T-helper 9 cell (primary cell): ENCODE measurements at places on chromosomes 3 and 15.

DNA sequence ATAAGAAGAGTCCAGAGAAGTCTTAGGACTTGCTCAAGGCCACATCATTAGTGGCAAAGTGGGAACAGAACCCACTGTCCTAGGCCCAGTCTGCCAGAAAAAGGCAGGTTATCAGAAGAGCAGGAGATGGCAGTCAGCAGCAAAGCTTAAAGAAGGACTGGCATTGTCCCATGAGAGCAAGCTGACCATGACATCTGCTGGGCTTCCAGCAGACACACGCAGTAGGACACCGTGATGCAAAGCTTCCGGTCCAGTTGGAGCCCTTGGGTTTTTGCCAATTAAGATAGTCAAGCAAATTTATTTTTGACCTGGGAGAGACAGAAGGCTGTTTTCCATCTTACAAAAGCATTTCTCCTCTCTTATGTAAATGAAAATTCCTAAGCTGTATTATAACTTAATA is 42.1 kb downstream of the ZBTB38 start:
- DNase-seq: no peak

DNA sequence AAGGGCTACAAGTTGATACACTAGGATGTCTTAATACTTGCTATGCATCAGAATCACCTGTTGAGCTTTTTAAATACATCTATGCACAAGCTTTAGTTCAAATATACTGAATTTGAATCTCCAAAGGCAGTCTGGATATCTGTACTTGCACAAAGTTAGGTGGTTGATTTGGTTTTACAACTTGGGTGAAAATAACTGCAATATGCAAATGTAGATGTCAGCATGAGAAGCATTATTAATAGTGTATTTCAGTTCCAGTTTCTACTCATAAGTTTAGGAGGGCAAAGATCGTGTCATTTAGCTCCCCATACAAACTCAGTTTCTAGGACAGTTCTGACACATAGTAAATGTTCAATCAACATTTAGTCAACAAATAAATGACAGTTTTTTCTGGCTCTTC is 25.6 kb downstream of the IQCB1 start:
- no peak for DNase-seq

DNA sequence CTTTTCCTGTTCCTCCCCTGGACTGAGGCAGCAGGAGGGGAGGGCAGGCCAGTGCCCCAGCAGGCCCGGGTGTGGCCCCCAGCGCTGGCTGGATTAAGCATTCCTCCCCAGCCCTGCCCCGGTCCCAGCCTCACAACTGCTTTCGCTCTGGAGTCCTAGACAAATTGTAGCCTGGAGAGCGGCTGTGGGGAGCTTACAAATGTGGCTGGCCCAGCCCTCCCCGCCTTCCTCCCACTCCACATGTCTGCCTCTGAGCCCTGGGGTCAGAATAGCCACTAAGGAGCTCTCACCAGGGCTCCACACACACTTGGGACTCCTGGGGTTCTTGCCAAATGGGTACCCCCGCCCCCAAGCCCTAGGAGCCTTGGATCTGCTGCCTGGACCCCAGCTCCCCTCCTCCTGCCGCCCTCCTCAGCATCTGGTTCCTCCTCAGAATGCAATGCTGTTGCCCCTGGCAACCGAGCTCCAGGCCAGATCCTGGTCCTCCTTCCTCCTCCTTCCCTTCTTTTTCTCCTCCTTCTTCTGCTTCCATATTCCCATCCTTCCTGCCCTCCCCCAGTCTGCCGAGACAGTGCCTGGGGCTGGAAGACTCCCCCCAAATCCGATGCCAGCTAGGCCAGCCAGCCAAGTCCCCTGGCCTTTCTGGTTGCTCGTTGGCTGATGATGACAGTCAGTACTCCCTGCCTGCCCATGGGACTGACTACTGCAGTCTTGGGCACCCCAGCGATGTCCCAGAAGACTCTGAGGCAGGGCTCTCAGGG is 91.1 kb downstream of the LINGO1 start:
- DNase-seq: no peak

DNA sequence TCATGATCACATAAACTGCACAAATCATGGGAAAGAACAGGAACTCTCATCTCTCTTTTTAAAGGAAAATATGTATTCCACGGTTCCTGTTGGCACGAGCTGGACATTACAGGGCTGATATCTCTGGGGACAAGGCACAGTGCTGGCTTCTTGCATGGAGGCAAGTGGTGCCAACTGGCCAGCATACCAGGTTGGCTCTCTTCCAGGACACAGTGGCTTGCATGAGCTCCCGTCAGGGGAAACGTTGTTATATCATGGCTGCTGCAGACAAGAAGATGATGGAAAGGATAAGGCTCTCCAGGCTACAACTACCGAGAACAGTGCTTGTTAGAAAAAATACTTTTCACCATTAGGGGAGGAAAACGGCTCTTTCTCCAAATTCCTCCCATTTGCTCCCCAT is 283.9 kb downstream of the RORA start:
- no peak for DNase-seq

DNA sequence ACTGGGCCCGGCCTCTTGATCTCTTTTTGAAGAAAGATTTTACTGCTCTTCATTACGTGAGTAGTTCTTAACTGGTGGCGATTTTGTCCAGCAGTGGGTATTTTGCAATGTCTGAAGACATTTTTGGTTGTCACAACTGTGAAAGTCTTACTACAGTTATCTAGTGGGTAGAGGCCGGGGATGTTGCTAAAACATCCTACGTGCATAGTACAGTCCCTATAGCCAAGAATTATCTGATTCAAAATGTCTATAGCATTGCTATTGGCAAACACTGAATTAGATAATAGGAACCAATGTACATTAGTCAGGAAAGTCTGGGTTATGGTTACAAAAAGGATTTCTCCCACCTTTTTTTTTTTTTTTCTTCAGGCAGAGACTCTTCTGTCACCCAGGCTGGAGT is 38.1 kb downstream of the FOXL2 start:
- no peak for DNase-seq

- DNase-seq: peak; percentile 65
These were observed 2.1 kb downstream of the ALCAM start for GRCh38 chr3:105368566-105369499.

DNA sequence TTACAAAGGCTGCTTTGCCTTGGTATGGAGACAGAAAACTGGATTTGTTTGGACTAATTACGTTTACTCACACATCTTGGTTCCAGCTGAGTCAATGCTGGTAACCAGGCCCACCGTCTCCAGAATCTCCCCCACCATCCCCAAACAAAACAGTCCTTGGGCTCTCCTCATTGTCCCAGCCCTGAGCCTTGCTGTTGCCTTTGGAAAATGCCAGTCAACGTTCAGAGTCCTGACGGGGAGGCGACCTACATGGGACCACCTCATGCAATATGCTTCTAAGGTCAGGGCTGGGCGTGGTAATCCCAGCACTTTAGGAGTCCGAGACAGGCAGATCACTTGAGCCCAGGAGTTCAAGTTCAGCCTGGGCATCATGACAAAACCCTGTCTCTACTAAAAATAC is 85.2 kb upstream of the IQSEC1 start:
- DNase-seq: no peak

- DNase-seq: no peak
These were observed 1041.4 kb downstream of the NTRK3 start for GRCh38 chr15:87215100-87215499.

DNA sequence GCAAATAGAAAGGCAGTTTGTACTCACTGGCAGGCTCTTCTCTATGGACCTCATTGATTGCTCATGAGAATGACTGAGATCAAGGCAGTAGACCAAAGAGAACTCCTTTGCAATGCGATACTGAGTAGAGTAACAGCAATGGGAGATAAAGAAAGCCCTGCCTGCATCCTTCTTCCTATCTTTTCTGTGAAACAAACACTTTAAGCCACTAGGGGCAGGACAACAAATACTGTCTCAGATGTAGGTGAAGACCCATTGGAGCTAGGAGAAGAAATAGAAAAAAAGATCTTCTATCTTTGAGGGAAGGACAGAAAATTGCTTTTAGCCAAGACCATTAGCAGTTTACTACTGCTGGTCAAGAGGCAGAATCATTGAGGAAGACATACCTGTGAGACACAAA is 117.6 kb upstream of the IGSF10 start:
- DNase-seq: no peak

- DNase-seq: no peak
These were observed 16.6 kb downstream of the TICRR start for GRCh38 chr15:89591834-89592233.

- DNase-seq: no peak
These were observed 5.8 kb downstream of the IGDCC4 start for GRCh38 chr15:65416845-65417416.

DNA sequence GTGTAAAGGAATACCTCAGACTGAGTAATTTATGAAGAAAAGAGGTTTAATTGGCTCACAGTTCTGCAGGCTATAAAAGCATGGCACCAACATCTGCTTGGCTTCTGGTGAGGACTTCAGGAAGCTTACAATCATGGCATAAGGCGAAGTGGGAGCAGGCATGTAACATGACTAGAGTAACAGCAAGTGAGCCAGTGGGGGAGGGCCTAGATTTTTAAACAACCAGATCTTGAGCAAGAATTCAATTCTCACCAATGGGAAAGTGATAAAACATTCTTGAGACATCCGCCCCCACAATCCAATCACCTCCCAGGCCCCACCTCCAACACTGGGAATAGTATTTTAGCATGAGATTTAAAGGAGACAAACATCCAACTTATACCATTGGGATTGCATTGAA is 44.2 kb upstream of the BCL2A1 start:
- DNase-seq: no peak

- DNase-seq: no peak
These were observed 217.8 kb downstream of the SHQ1 start for GRCh38 chr3:72630327-72630968.

DNA sequence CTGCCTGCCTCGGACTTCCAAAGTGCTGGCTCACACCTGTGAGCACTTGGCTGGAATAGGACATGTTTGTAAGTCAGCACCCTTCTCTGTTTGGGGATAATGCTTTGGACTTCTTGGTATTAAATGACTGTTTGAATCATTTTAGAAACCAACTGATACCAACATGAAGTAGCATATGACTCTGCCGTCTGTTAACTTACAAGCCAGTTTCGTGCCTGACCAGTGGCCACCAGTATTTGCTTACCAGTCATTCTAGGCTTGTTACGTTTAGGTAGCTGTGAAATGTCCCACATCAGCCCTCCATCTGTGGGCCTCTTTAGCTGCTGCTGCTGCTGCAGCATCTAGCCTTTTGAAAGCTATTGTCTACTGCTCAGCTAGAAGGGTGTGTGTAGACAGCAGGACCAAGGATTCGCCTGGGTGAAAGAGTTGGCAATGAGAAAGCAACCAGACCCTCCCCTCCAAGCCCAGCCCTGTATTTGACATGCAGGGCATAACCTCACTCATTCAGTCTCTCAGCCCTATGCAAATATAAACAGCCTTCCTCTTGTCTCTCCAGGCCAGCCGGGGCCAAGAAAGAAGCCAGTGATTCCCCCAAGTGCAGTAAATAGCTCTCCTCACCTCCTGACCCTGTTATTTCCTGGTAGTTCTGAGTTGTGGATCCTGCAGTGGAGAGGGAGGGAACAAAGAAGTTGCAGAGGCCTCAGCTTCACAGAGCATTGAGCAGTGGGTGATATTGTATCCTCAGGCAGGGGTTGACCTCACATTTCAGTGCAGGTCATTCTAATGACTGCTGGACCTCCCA is 51.0 kb downstream of the NKIRAS1 start:
- no peak for DNase-seq

GRCh38 chr3:181330821-181331563 is 341.5 kb upstream of the DNAJC19 start:
- no peak for DNase-seq

DNA sequence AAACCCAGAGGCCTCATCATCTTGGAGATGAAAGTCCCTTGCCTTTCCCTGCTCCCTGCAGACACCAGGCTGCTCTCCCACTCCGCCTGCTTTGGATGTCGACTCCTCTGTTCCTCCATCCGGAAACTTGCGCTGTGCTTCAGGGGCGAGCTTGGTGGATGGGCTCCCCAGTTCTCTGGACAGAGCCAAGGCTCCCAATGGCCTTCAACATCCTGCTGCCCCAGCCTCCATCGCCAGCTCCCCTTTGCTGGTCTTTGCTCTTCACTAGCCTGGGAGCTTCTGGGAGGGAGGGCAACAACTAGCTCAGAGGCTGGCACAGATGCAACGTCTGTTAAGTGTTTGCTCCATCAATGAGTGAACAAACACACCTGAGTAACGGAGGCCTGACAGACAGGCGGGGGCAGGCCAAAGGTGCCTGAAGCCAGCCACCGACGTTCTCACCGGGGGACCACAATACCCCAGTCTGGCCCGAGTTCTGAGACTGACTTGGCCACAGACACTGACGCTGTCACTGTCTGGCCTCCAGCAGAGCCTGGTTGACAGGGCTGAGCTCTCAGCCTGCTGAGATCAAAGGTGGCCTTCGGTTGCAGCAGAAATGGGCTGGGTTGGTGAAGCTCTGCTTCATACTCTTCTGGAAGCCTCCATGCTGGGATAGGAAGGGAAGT is 39.0 kb downstream of the RGMA start:
- DNase-seq: no peak

- no peak for DNase-seq
These were observed 105.2 kb downstream of the LRIG1 start for GRCh38 chr3:66395635-66396034.

- DNase-seq: no peak
These were observed 197.7 kb upstream of the GBE1 start for GRCh38 chr3:81958972-81959640.

- DNase-seq: no peak
These were observed 6.9 kb downstream of the ADAMTS7 start for GRCh38 chr15:78804391-78804792.

DNA sequence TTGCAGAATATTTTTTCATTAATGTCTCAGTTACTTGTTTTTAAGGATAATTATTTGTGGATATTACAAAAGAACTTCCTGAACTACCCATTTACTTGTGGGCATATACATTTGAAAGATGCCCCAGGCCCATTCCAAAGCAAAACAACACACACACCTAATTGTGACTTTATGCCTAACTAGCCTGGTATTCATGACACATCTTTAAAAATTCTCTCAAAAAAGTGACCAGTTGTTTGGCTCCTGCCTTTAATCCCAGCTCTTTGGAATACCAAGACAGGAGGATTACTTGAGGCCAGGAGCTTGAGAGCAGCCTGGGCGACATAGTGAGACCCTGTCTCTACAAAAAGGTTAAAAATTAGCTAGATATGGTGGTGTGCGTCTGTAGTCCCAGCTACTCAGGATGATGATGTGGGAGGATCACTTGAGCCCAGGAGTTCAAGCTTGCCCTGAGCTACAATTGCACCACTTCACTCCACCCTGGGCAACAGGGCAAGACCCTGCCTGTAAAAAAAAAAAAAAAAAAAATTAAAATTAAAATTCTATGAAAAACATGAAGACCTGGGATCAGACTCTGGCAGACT is 51.7 kb upstream of the SLC4A7 start:
- DNase-seq: no peak

- no peak for DNase-seq
These were observed 74.0 kb upstream of the LINGO1 start for GRCh38 chr15:77706482-77707244.

DNA sequence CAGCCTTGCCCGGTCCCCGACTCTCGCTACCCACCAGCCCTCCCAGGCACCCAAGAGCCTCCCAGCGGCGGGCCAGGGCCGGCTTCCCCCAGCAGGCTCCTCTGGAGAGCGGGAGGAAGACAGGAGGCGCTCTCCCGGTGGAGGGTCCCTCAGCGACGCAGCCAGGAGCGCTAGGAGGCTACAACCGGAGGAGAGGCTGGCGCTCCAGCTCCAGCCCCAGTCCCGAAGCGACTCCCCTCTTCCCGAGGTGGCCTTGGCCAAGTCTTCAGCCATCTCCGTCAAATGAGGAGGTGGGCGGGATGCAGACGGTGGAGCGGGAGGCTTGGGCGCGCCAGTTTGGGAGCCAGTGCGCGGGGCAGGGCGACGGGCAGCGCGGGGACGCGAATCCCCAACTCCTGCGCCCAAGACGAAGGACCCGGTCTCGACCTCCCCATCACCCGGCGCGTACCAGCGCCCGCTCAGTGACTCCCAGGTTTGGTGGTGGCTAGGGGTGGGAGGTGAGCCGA is 722 bp downstream of the CHRNA3 start:
- DNase-seq: no peak
